Stimulated activated CD4-positive, alpha-beta T cell treated with anti-CD3 and anti-CD28 coated beads, Interleukin-2, amount 100 ng/mL, for 48 hours (primary cell): ENCODE measurements at places on chromosomes 2 and 18.

- no peak for DNase-seq
Observed at GRCh38 chr2:100822587-100823248, 2.8 kb downstream of the NPAS2 start.

DNA sequence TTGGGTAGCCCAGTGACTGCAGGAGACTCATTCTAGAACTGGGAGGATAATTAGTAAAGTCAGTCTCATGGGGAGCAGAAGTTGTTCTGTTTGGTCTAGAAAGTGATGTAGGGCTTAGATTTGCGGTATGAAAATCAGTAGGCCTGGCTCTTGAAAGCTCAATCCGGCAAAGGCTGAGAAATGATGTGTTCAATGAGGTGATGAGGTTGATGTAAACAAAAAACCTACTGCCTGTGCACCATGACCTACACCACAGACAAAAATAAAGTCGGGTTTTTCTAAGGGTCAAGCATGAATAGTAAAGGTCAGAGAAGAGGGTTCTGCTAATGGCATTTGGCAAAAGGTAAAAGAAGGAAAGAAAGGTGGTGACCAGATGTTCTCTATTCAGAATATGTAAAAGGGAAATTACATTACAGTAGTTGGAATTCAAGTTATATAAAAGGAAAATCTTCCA, 80.8 kb upstream of the COL5A2 start:
- DNase-seq, result no peak

- no peak for DNase-seq
Observed at GRCh38 chr18:53797998-53798495, 426.4 kb downstream of the MBD2 start.

DNA sequence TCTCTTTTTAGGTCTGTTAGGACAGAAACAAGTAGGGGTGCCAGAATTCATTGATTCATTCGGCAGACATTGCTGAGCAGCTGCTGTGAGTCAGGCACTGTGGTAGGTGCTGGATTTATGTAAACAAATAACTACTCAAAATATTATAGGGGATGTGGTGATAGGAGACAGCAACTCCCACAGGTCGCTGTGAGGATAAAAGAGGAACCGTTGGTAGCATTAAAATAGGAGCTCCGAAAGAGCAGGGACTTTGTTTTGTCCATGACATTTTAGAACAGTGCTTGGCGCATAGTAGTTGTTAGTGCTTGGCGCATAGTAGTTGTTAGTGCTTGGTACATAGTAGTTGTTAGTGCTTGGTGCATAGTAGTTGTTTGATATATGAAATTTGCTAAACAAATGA, 29.2 kb downstream of the ATP6V1C2 start:
- no peak for DNase-seq
